DMS53 (cell line): ENCODE measurements at places on chromosomes 1 and 21.
A peak's percentile ranks its signal among the peaks of the same experiment; 100 is the strongest.

DNA sequence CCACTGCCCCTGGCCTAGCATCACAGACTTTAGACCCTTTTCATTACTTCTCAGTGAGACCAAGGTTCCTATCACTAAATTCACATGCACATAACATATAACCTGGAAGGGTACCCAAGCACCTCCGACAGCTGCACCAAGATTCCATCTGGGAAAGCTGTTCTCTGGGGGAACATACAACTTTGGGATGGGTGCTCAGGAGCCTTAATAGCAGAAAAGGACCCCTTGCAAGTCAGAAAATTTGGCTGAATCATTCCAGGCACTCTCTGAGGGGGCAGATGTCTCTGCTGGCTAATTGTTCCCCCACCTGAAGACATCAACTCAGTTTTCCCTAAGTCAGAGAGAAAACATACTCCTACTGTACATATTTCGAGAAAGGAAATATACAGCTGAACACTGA is 41.3 kb upstream of the PSEN2 start:
- DNase-seq: no peak

DNA sequence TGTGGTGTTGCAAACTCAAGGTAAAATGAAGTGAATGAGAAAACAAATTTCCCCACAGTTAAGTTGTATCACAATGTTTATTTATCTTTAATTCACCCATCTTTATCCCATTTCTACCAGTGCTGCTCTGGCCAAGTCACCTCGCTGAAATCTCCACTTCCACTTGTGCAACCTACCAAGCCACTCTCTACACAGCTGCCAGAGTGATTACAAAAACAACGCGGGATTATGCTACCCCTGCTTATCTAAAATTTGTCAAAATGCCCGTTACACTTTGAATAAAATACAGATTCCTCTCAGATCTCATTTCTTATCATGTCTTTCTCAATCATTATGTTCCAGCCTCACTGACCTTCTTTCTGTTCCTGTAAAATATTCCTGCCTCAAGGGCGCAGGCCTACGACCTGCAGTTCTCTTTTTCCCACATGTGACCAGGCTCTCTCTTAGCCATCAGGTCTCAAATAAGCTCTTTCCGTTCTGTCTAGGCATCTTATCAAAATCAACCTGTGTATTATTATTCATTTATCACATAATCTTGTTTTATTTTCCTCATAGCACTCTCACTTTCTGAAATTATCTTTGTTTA is 95.6 kb downstream of the NTMT2 start:
- no peak for DNase-seq

DNA sequence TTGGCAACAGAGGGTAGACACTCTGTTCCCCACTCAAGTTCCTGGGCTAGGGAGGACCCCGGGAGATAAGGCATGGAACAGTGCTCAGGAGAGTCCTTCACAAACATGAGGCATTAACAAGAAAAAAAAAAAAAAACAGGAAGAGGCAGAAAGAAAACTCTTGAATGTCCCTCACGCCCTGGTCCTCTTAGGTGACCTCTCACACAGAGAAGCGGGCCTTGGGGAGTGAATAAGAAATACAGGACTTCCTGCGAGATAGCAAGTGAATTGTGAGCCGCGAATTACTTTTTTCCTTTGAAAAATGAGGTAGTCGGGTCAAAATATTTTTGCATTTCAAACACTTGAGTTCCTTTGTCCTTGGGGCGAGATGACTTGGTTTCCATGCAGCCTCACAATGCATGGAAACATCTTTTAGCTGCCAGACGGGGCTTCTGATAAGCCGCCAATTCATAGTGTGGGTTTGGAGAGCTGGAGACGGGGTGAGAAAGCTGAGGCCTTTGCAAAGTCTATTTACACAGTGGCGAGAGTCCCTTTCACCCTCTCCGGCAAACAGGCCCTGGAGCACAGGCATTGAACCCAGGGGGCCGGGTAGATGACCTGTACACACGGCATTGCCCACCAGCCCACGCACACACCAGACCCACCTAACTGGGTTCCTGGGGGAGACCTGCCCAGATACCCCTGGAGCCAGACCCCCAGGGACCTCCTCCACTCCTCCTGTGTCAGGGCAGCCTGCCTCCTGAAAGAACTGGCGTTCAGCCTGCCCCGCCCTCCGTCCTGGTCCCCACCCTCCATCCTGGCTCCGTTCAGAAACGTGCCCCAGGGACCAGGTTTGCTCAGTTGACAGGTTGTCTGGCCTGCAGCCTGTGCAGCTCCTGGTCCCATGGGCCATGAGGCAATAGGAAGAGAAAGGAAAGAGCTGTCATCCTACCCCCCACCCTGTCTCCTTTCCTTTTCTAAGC is 192.3 kb downstream of the PRDM16 start:
- no peak for DNase-seq

- no peak for DNase-seq
Observed at GRCh38 chr1:54299037-54299436, 99.1 kb downstream of the MRPL37 start.

GRCh38 chr21:39874759-39875158 is 7.5 kb downstream of the PCP4 start:
- no peak for DNase-seq

DNA sequence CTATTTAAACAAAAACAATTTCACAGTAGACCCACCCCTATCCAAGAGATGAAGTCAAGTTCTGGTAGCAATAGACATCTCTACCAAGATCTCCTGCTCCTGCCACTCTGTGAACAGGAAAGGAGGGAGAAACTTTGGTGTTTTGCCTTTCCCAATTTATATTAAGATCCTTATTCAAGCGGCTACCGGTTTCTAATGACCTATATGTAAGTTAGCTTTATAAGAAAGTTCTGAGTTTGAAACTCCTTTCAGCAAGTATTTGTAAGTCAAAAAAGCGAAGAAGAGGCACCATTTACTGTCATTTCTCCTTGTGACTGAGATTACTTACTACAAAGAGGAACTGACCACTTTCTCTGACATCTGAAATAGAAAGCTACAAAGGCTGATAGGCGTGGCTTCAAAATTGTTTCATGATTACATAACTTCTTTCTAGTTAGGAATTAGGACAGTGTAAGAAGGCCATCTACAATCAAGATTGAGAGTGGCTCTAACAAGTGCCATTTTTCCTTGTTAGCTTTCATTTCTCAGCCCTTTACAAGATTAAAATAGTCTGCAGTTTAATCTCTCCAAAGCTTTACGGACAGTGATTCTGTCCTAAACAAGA is at the start of gene MNDA:
Gene MNDA, plus strand, starts transcription at position 448 of the 604 bp plus-strand sequence. CDS start 10,803 bp downstream, outside the sequence.
- no peak for DNase-seq

DNA sequence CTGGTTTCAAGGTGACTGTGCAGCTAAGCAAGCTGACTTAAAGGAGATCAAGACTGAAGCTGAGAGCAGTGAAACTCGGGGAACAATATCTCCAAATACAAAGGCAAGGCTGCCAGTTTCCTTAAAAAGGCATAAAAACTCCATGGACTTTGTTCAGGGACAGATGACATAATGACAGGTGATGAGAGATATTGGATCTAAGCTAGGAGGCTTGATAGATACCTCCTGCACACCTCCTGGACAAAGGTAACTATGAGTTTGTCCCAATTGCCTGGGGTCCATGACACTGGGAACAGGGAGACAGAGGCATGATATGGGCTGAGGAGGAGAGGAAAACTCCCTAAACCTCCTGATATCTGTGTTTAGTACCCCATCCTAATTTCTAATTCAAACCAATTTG is 55.2 kb downstream of the PRKAB2 start:
- no peak for DNase-seq

GRCh38 chr1:94677087-94677486 is 135.5 kb upstream of the F3 start:
- no peak for DNase-seq

DNA sequence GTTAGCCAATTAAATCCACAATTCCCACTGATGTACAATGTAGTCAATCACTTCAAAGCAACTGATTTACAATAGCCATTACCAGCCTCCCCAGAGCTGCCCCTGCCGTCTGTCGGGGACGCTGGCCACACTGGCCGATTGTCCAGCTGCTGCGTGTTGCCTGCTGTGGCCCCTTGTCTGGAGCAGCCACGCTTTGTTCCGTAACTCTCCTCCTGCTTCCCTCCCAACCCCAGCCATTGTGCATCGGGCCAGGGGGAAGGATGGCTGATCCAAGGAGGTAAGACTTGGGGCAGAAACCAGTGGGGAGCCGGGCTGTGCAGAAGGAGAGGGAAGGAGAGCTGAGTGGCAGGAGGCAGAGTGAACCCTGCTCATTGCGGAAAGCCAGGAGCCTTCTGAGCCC is 83.6 kb upstream of the LYST start:
- DNase-seq: no peak

- no peak for DNase-seq
Observed at GRCh38 chr1:118253053-118253915, 68.3 kb upstream of the SPAG17 start.

- DNase-seq: no peak
Observed at GRCh38 chr1:10456661-10457060, 6.8 kb downstream of the CORT start.

DNA sequence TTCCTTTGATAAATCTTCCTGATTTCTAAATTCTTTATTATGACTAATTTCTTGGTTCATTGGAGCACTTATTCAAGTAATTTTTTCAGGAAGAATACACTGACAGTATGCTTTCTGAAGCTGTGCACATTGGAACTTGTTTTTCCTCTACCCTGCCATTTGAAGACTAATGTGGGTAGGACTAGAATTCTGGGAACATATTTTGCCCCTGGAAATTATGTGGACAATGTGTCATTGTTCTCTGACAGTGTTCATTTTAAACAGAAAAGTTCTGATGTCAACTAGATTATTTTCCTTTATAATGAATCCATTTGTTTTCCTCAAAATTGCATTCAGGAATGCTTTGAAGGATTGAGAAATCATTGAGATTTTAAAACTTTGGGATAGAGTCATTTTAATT is 34.8 kb upstream of the ST6GALNAC5 start:
- no peak for DNase-seq

- no peak for DNase-seq
Observed at GRCh38 chr1:153466908-153467307, 6.5 kb upstream of the S100A7 start.

- DNase-seq: no peak
Observed at GRCh38 chr1:14282707-14283106, 315.8 kb upstream of the KAZN start.

- peak; percentile 65 for DNase-seq
Observed at GRCh38 chr1:98842241-98842640, 162.4 kb downstream of the PLPPR5 start.

GRCh38 chr1:211378844-211379243 is 52.2 kb downstream of the TRAF5 start:
- DNase-seq: peak; percentile 16

- no peak for DNase-seq
Observed at GRCh38 chr1:228905701-228906101, 170.4 kb downstream of the RHOU start.

DNA sequence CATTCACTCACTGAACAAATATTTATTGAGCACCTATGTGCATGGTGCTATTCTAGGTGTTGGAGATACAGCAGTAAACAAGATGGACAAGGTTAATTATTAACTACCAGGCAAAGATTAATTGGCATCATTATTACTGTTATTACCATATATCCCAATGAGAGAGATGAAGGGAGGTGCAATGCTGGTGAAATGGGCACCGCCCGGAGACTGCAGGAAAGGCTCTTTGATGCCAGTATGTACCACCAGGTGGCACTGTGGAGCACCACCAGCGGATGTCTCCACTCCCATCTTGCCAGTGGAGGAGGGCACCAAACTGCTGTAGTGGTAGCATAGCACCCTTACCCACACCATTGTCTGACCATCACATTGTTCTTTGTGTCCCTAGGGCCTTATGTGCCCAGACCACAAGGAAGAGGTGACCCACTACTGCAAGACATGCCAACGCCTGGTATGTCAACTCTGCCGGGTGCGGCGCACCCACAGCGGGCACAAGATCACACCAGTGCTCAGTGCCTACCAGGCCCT is 3.0 kb downstream of the TRIM46 start:
- peak; percentile 98 for DNase-seq

DNA sequence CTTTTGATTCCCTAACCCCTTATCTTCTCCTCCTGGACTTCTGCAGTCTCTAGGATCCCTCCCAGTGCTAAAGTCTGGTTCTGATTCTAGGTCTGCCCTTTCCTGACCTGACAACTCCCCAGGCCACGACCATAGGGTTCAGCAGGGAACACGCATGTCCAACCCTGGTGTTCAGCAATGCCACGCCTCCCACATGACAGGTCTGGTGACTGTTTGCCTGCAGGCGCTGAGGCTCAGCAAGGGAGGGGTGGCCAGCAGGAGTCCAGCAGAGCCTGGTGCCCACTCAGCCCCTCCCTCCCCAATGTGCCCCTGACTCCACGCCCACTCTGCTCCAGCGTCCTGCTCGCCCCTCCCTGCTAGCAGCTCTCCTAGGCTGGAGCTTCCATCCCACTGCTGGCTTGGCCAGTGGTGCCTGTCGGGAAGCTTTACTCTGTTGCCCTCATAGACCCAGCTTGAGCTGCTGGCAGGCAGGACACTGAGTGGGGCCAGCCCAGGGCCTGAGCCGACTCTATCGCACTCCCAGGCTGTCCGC is 17.3 kb downstream of the SLC9A1 start:
- no peak for DNase-seq

GRCh38 chr1:192538407-192539296 is 36.9 kb upstream of the RGS1 start:
- no peak for DNase-seq

DNA sequence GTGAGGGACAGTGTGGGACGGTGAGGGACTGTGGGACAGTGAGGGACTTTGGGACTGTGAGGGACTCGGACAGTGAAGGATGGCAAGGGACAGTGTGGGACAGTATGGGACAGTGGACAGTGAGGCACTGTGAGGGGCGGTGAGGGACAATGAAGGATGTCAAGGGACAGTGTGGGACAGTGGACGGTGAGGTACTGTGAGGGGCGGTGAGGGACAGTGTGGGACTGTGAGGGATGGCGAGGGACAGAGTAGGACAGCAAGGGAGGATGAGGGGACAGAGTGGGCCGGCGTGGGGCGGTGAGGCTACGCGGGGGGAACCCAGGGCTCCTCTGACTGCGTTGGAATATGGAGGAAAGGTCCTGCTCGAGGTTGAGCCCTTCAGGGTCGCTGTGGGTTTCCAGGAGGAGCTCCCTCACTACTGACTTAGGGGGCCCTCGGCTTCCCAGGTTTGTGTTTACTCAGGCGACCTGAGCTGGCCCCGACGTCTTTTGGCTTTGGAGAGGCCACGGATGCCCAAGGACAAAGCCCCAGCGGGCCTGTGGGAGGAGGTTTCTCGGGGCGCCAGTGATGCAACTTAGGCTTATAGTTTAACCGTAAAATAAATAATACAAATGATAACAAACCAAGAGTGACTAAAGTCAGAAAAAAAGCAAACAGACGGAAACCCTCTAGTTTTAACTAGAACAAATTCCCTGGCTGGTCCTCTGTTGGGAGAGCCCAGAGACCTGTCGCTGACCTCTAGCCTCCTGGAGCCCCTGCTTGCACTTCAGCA is 1.1 kb upstream of the ERRFI1 start:
- peak; percentile 57 for DNase-seq

DNA sequence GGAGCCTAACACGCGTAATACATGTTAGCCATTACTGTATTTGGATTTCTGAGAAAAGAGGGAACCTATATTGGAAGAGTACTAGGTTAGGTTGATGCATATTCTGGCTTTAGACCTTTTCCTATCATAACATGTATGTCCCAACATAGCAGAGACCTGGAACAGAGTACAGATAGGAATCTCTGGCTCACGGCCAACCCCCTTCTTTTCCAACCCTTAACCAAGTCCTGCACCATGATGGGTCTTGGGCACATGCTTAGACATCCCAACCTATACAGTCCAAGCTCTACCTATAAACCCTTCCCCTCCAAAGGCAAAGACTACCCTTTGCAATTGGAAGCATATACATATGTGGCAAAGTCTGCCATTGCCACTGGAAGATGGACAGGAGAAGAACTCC is 227.9 kb downstream of the TM2D1 start:
- DNase-seq: no peak

- no peak for DNase-seq
Observed at GRCh38 chr21:33566514-33566913, 22.0 kb downstream of the DONSON start.

- no peak for DNase-seq
Observed at GRCh38 chr1:89590341-89591080, 42.4 kb upstream of the LRRC8C start.
